ENCODE measurements at places on chromosomes 2 and 18. TPM values are rescaled to one million over a fixed set of nuclear protein-coding genes. Genes with fewer than 3 reads are reported as not detected.

The EPB41L3 gene
- polyA plus RNA-seq, result 7.9 TPM

The TUBA3E gene
- not detected for polyA plus RNA-seq

The GAREM1 gene
- 3.9 TPM for polyA plus RNA-seq

The TMEM37 gene
- polyA plus RNA-seq, result 16.2 TPM

The SLC30A3 gene
- 48.7 TPM for polyA plus RNA-seq

The MC2R gene
- not detected for polyA plus RNA-seq

The KLF7 gene
- 9.6 TPM for polyA plus RNA-seq

The QPCT gene
- polyA plus RNA-seq, result 4.3 TPM

The FZD7 gene
- polyA plus RNA-seq, result 176 TPM

The CAPN10 gene
- polyA plus RNA-seq, result 44.5 TPM

The GPR45 gene
- polyA plus RNA-seq, result not detected

The SULT1C2 gene
- 2.8 TPM for polyA plus RNA-seq

The PPM1B gene
- 43.6 TPM for polyA plus RNA-seq

The TRIB2 gene
- 55.1 TPM for polyA plus RNA-seq

The ARHGAP15 gene
- not detected for polyA plus RNA-seq

The FMNL2 gene
- polyA plus RNA-seq, result 8.9 TPM

The PLEKHM3 gene
- polyA plus RNA-seq, result 2.6 TPM

The MYOM1 gene
- polyA plus RNA-seq, result 0.06 TPM

The FEV gene
- not detected for polyA plus RNA-seq

The GPAT2 gene
- polyA plus RNA-seq, result 0.26 TPM

The MBP gene
- polyA plus RNA-seq, result 6.8 TPM

The CFC1 gene
- polyA plus RNA-seq, result 0.14 TPM

The TMEM169 gene
- polyA plus RNA-seq, result 0.41 TPM

The SPC25 gene
- 21.0 TPM for polyA plus RNA-seq

The UBE2E3 gene
- 132 TPM for polyA plus RNA-seq

The CREB1 gene
- polyA plus RNA-seq, result 46.3 TPM

The SOWAHC gene
- 3.1 TPM for polyA plus RNA-seq

The COL5A2 gene
- polyA plus RNA-seq, result 4.7 TPM

The DYNC2LI1 gene
- 2.2 TPM for polyA plus RNA-seq

The ALS2 gene
- polyA plus RNA-seq, result 12.1 TPM

The TXNDC2 gene
- 0.11 TPM for polyA plus RNA-seq

The TUBA4B gene
- polyA plus RNA-seq, result 0.08 TPM

The FOXI3 gene
- 6.8 TPM for polyA plus RNA-seq

The BAZ2B gene
- 15.2 TPM for polyA plus RNA-seq

The ASXL3 gene
- 0.14 TPM for polyA plus RNA-seq

The DSEL gene
- 3.0 TPM for polyA plus RNA-seq

The FKBP1B gene
- polyA plus RNA-seq, result 151 TPM

The G6PC2 gene
- not detected for polyA plus RNA-seq

The C2orf74 gene
- polyA plus RNA-seq, result 1.7 TPM

The RGPD8 gene
- 0.72 TPM for polyA plus RNA-seq

The PREB gene
- polyA plus RNA-seq, result 74.4 TPM

The CRYGC gene
- not detected for polyA plus RNA-seq

The ASTL gene
- polyA plus RNA-seq, result 2.2 TPM

The IL36G gene
- 0.06 TPM for polyA plus RNA-seq

The STPG4 gene
- not detected for polyA plus RNA-seq

The SEPTIN10 gene
- 23.7 TPM for polyA plus RNA-seq

The PLEKHH2 gene
- polyA plus RNA-seq, result 2.2 TPM

The FAM124B gene
- 2.1 TPM for polyA plus RNA-seq

The SLC9A4 gene
- not detected for polyA plus RNA-seq

The TGFA gene
- polyA plus RNA-seq, result 2.1 TPM

All from H1 (cell line).